ENCODE measurements at places on chromosomes 4 and X.

GRCh38 chr4:148434075-148434773 lies 8.0 kb downstream of the NR3C2 start:
- DNase-seq: no peak

DNA sequence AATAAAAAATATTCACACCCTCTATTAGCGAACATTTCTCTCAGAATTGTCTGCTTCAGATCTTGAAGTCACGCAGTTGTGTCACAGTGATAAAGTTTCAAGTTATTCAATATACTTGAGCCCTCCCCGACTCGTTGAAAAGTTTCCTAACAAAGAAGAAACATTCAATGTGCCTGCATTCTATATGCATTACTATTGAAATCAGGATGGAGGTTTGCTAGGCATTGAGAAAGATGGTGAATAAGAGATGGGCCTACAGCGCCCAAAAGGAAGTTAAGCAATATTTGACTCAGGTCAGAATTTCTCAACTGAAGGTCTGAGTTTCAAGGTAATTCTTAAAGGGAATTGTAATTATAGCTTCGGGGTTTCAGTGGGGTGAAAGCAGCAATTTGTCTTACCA lies 6.1 kb downstream of the TCEANC start:
- DNase-seq: no peak

DNA sequence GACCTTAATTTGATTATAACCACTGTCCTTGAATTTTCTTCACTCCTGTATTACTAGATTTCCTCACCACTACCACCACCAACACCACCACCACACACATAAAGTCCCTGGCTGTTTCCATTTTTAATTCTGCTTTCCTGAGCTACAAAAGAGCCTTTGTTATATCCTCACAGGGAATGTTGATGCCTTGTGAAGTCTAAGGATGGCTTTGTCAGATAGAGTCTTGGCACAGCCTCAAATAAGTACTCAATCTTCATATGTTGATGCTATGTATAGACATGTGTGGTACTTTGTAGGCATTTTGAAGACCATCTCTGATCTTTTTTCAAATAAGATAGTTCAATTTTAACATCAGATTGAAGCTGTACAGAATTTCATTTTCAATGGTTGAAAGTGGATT lies 1016.7 kb upstream of the LCORL start:
- DNase-seq: no peak

GRCh38 chrX:107707866-107708265 lies 67.7 kb downstream of the TSC22D3 start:
- DNase-seq: no peak

DNA sequence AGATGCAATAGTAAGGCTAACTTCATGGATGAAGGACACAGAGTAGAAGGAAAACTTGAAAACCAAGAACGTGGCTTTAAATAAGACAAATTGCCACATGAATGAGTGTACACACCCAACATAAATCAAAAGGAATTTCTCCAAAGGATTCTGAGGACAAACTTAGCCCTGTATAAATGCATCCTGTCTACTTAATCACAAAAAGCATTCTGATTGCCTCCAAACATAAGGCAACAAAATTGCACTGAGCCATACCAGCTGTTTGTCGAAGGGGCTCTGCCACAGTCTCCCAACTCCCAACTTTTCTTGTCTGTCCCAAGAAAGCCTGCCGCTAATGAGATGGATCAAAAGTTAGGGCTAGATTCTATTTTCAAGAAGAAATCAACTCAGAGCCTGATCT lies 194.3 kb downstream of the SOWAHB start:
- no peak for DNase-seq

- DNase-seq: no peak
These were observed 127.4 kb upstream of the ENPP6 start for GRCh38 chr4:184344899-184345572.
